CD14-positive monocyte (primary cell): ENCODE measurements at places on chromosomes 12 and 14. TPM values are rescaled to one million over a fixed set of nuclear protein-coding genes. Genes with fewer than 3 reads are reported as not detected.

- peak; percentile 75 for DNase-seq
These were observed 13.7 kb upstream of the OR10AD1 start for GRCh38 chr12:48216785-48217184.

DNA sequence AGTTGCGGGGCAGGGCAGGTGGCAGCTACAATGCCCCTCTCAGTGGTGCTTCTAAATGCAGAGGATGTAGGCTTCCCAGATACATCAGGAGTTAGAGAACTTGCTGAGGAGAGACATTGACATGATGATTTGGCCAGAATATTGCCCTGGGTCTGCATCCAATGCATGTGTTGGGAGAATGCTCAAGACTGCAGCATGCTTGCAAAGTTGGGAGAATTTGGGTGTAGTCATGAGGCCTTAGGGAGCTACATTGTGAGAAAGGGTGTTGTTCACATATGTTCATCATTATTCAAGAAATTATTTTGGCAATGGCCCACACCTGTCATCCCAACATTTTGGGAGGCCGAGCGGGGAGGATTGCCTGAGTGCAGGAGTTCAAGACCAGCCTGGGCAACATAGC lies 149.9 kb downstream of the SAMD4A start:
- DNase-seq = no peak

DNA sequence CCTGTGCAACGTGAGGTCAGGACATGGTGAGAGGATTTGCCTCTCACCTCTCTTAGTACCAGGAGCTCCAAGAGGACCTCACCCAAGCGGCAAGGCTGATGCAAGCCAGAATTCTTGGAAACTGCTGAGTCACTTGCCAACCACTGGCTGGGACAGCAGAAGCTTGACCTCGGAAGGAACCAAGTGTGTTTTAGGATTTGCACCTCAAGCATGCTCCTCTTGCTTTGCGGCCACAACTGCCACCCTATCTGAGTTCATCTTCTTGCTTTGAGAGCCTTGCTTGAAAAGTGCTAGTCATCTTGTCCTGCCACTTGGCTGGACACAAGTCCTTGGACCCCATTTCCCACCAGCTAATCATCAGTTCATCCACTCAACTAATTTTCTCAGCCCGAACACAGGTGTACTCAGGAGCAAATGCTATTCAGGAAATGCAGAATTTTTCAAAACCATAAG lies 195.8 kb downstream of the SLC25A21 start:
- no peak for DNase-seq

DNA sequence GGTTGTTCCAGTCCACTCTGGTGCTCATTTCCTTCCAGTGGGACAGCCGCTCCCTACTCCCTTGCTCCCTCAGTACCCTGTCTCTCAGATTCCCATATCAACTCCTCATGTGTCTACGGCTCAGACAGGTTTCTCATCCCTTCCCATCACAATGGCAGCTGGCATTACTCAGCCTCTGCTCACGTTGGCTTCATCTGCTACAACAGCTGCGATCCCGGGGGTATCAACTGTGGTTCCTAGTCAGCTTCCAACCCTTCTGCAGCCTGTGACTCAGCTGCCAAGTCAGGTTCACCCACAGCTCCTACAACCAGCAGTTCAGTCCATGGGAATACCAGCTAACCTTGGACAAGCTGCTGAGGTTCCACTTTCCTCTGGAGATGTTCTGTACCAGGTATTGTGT lies 69.9 kb downstream of the RAD52 start:
- DNase-seq = no peak

DNA sequence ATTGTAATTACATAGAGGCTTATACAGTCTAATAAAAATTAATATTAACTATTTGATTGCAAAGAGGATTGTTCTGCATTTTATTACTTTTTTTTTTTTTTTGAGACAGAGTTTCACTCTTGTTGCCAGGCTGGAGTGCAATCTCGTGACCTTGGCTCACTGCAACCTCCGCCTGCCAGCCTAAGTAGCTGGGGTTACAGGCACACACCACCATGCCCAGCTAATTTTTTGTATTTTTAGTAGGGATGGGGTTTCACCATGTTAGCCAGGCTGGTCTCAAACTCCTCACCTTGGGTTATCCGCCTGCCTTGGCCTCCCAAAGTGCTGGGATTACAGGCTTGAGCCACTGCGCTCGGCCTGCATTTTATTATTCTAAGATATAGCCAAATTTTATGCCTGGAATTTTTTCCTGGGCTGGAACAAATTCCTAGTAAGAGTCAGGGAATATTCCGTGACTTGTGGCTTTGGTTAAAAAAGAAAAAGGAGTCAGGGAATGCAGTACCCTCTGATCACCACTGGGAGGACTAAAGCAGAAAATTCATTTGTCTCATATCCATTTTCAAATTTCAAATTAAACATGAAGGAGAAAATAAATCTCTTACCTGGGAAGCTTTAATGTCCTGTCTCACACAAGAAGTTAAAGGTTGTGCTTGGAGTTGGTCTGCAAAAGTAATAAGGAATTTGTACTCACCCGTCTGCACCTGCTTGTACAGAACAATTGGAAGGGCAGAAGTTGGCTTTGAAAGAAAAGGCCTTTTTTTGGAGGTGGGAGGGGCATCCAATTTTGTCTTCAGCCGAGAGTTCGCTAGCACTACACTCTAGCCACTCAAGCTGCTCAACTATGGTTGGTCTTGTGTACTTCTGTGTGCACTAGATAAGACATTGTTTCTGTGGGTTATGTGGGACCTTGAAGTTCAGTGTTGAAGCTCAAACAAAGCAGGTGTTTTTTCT lies 8.7 kb downstream of the MARK3 start:
- DNase-seq = no peak

DNA sequence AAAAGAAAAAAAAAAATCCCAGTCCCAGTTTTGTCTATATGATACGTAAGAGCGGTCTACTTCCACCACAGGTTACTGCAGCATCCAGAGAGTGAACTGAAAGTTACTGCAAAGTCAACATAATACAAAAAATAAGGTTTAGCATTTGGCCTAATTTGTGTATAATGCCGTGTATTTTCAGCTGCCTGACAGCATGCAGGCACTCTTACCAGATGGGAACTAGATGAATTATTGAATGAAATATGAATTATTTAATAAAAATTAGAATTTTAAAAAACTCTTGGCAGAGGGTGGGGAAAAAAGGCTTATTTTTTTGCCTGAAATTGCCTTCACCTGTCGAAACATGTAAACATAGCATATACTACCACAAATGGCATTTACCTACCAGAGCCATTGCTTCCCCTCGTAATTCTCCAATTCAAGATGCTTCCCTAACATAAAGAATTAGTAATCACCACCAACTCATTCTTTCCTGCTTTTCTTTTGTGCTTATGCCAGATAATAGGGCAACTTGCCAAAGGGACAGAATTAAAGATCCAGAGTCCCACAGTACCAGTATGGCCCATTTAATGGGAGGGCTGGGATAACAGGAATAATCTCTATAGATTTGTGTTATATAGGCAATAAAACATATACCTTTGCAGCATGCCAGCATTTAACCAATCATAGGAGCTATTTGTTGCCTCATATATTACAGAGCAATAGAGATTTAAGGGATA lies 31.1 kb downstream of the ATF7 start:
- DNase-seq = no peak

GRCh38 chr14:68011406-68012028 lies 191.9 kb downstream of the RAD51B start:
- no peak for DNase-seq

DNA sequence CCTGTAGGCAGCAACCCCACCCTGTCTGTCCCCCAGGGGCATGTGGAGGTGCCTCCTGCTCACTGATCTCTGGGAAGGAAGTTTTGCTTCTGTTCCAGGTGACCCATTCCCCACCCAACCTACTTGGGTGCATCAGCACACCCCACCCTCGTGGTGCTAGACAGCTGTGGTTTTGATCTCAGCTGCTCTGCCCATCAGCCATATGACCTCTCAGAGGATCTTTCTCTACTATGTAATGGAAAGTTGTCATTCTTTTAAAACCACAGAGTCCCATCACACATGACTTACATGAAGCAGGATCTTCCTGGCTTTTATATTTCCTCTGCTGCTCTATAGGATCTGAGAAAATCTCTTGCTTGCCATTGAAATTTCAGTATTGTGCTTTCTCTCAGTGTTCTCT lies 13.5 kb upstream of the KRT82 start:
- no peak for DNase-seq

GRCh38 chr14:77498984-77499527 lies 440 bp upstream of the ISM2 start:
- DNase-seq = no peak

DNA sequence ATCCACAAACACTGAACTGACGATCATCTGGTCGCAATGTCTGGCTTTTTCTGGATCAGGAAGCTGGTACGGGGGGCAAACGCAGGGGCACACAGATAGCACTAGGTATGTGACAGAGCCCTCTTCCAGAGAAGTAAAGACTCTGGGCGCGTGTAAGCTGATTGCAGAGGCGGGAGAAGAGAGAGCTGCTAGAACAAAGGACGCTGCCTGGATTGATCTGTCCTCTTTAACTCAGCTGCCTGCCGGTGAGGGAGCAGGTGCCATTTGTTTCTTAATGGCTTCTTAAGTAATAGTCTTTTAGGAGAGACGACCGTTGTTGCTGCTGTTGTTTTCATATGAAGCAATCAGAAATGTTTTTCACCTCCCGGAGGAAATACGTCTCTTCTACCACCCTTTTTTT lies 77.3 kb downstream of the GLT1D1 start:
- DNase-seq = no peak

DNA sequence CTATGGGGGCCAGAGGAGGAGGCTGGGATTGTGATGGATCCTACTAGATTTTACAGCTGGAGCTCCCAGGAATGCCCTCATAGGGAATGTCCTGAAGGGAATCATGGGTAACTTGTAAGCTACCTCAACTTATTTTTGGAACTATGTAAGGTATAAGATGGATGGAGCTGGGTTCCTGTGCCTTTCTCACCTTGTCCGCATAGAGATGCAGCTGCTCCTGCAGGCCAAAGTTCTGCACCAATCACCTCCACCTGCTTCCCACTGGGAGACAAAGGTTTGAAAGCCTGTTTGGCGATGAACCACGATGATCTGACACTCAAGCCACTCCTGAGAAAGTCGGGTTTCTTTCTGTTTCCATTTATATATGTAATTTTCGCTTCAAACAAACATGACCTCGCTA lies 648 bp upstream of the AKAP5 start:
- DNase-seq = no peak

- no peak for DNase-seq
These were observed 1124.6 kb downstream of the AACS start for GRCh38 chr12:126189856-126190255.

GRCh38 chr14:89344920-89345254 lies 72.1 kb downstream of the FOXN3 start:
- DNase-seq = no peak

GRCh38 chr14:20499108-20499507 lies 6.2 kb upstream of the RNASE10 start:
- DNase-seq = no peak

GRCh38 chr14:54291491-54292191 lies 105.2 kb upstream of the CDKN3 start:
- DNase-seq = no peak

DNA sequence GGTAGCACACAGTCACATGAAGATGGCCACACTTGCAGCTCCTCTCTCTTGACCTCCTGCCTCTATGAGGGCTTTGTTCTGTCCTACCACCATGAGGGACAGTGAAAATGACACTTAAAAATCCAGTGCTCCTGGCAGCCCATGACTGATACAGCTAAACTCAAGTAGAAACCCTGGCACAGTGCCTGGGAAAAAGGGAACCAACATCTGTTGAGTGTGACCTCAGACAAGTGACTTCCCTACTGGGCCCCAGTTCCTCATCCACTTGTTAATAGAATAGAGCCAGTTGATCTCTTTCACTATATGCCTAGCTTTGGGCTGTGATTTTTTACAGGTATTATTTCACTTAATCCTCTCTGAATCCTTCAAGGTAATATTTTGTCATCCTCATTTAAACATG lies 4.8 kb downstream of the GUCY2C start:
- peak; percentile 97 for DNase-seq

DNA sequence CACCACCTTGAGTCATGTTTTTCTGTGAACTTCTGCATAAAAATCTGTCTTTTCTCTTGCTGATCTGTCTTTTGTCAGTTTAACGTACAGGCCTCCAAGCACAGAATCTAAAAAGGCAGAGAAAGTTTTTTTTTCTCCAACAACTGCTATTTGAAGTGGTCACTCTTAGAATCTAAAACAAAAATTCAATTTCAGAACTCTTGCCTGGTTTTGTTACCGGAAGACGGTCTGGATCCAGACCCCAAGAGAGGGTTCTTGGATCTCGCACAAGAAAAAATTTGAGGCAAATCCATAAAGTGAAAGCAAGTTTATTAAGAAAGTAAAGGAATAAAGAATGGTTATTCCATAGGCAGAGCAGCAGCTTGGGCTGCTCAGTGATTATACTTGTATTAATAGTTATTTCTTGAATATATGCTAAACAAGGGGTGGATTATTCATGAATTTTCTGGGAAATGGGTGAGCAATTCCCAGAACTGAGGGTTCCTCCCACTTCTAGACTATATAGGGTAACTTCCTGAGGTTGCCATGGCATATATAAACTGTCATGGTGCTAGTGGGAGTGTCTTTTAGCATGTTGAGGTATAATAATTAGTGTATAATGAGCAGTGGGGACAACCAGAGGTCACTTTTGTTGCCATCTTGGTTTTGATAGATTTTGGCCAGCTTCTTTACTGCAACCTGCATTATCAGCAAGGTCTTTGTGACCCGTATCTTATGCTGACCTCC lies 150.0 kb upstream of the PLEKHA5 start:
- DNase-seq = no peak

- no peak for DNase-seq
These were observed 332.3 kb downstream of the ZFP36L1 start for GRCh38 chr14:68460541-68460940.

DNA sequence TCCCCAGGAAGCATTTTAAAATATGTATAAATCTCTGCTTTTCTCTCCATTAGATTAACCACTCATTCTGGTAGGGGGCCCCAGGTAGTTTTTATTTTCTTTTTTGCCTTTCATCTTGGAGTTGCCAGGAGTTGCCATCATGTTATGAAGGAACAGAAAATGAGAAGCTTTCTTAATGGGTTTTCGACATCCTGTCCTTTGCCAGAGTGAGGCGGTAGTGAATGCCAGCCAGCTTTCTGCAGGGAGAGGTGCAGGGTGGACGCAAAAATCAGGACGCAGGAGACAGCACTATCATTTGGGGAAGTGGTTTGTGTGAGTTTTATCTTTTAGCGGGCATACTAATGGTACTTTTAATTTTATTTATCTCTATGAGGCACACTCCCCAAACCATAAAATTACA lies 1.7 kb downstream of the RASSF8 start:
- DNase-seq = peak; percentile 8

GRCh38 chr14:51498411-51499227 lies 153.1 kb upstream of the FRMD6 start:
- no peak for DNase-seq

The GARIN6 gene
- not detected for polyA plus RNA-seq

The SMIM41 gene
- polyA plus RNA-seq = not detected in 2 replicates

The NPAS3 gene
- polyA plus RNA-seq = not detected in 2 replicates

The SLC38A1 gene
- polyA plus RNA-seq = 1.9 TPM

The MYF5 gene
- polyA plus RNA-seq = not detected

The BTBD7 gene
- 5.3 and 8.5 TPM in 2 replicates for polyA plus RNA-seq

The GPR84 gene
- 5.6 TPM for polyA plus RNA-seq

The ADCY6 gene
- not detected for polyA plus RNA-seq

The KRT72 gene
- polyA plus RNA-seq = not detected in 2 replicates

The TAPBPL gene
- polyA plus RNA-seq = 91.8 TPM

The CD27 gene
- 0.08 TPM in 1 of 2 replicates, not detected in the other for polyA plus RNA-seq

The VDR gene
- 14.8 and 16.4 TPM in 2 replicates for polyA plus RNA-seq
